Fibroblast of gingiva (primary cell): ENCODE measurements at places on chromosomes 12 and 14.

DNA sequence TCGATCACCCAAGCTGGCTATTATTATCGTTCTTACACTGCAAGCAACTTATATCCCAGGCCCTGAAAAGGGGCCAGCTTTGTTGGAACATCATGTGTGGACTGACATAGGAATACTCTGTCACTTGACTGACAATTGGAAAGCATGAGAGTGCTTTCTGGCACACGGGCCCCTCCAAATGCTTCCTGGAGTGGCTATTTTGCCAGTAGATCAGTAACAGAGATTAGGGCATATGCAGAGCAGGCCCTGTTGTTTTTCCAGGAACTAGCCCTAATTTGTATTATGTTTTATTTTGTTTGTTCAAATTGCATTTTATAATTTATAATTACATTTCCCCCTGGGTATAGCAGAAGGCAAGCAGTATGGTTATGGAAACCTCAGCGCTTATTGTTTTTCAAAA, 170.1 kb upstream of the FRMD6 start:
- no peak for DNase-seq

GRCh38 chr14:50666772-50667683, 1.1 kb downstream of the SAV1 start:
- DNase-seq, result peak; percentile 93

DNA sequence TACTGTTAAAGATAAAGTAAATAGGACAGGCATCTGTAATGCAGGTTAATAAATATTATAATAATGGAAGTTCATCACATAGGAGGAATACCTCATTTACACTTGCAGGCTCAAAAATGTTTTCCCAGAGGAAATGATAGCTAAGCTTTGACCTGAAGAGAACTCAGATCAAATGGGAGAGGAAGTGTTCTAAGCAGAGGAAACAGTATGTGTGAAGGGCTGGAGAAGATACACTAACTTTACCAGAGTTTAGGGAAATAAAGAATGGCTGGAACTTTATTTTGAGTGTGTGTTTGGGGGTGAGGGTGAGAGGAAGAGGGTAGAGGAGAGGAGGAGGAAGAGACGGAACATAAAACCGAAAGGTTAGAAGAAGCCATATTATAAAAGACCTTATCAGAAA, 34.0 kb upstream of the AP4S1 start:
- no peak for DNase-seq

GRCh38 chr12:52862023-52862422, 13.2 kb upstream of the KRT78 start:
- DNase-seq, result no peak

GRCh38 chr14:104856869-104857860, 7.9 kb upstream of the CEP170B start:
- DNase-seq, result no peak

- DNase-seq, result no peak
Measured at GRCh38 chr14:55915456-55915855, 202.8 kb upstream of the PELI2 start.
